ENCODE measurements at places on chromosomes 2 and 18.

GRCh38 chr2:189312211-189312610 is 129.1 kb upstream of the WDR75 start:
- DNase-seq = no peak

DNA sequence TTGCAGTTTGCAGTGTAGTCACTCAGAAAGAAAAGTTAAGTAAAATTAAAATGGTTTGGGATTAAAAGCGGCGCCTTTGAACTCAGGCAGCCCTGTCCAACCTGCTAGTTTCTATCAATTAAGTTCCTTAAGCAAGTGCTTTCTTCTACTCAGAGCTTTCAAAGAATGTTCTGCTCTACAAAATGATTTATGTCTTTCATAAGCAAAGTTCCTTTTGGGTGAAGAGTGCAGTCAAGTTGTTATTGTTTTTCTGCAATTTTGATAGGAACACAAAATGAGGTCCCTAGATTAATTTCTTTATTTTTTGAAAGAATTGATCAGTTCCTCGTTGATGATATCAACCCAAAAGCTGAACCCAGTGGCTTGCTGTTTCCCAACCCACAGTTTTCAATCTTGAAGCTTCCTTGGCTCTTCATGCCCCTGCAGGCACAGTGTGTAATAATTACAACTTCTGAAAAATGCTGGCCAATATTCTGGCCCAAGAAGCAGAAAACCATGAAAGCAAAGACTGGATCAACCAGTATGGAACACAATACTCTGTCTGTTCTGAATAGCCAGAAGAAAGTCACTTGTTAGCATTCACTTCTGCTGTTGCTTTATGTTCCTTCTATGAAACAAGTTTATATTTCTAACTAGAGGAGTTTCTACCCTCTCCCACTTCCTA is 89.1 kb downstream of the TGIF1 start:
- no peak for DNase-seq

DNA sequence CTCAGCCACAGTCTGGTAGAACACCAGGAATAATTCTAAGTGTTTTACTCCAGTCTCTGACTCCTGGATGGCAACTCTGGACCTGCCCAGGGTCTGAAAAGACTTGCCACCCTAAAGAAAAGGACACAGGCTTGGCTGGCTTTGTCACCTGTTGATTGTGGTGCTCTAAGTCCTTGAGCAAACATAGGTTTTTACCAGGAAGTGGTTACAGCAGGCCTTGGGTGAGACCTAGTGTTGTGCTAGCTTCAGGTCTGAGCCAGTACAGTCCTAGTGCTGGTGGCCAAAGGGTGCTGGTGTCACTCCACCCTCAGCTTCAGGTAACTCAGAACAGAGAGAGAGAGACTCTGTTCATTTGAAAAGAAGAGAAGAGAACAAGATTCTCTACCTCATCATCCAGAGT is 1239.4 kb upstream of the CRIM1 start:
- no peak for DNase-seq

GRCh38 chr2:37005118-37005868 is 39.0 kb upstream of the STRN start:
- DNase-seq = no peak

GRCh38 chr2:128300151-128301020 is 18.3 kb downstream of the HS6ST1 start:
- no peak for DNase-seq

DNA sequence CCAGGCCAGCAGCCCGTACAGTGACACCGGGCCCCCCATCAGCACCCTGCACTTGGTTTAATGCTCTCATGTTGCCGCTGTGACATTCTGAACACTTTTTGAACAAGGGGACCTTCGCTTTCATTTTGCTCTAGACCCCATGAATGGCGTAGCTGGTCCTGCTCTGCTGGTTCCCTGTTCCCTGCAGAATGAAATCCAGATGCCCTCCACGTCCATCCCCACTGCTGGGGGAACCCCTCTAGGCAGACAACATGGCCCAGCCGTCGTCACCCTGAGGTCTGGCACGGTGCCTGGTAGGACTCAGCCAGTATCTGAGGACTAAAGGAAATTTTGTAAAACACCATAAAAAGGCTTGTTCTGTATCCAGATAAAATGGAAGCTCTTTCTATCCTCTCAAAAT is 128.6 kb downstream of the KCTD1 start:
- no peak for DNase-seq

- DNase-seq = no peak
These were observed 25.1 kb upstream of the SOS1 start for GRCh38 chr2:39145906-39146421.

DNA sequence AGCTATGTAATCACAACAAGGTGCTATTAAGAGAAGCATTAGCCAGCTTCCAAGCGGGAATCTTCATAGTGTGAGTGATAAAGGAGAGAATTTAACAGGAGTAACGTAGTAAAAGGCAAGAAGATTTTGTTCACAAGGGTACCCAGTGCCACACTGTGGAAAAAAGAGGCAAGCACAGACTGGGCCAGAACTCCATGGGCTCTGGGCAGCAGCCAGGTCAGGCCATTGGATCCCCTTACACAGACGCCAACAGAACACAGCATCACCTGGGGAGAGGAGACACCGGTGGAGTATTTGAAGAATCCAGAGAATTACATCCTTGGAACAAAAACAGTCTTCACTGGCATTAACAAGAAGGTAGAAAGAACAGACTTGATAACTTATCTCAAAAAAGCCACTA is 21.2 kb downstream of the AMER3 start:
- no peak for DNase-seq

DNA sequence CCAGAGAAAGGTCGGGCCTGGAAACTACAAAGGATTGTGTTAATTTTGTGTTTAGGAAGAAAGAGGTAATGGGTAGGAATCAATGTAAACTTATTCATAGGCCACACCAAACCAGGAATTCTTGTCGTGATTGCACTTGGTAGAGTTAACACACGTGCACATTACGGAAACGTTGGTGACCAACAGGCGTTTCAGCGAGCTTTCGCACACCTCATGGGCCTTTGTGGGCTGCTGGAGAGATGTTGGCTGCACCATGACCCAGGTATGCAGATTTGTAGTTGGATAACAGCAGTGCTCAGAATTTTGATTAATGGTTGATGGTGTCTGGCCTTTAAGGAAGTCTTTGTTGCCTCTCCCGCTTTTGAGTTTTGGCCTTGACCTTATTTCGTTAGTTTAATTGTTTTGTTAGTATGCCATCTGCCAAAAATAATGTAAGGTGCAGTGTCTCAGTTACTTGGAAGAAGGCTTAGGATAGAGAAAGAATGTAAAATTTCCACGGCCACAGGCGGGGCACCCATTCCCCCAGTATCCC is 1.9 kb downstream of the ZNF236 start:
- DNase-seq = no peak

- no peak for DNase-seq
These were observed 141.0 kb upstream of the RAB12 start for GRCh38 chr18:8468191-8468590.

DNA sequence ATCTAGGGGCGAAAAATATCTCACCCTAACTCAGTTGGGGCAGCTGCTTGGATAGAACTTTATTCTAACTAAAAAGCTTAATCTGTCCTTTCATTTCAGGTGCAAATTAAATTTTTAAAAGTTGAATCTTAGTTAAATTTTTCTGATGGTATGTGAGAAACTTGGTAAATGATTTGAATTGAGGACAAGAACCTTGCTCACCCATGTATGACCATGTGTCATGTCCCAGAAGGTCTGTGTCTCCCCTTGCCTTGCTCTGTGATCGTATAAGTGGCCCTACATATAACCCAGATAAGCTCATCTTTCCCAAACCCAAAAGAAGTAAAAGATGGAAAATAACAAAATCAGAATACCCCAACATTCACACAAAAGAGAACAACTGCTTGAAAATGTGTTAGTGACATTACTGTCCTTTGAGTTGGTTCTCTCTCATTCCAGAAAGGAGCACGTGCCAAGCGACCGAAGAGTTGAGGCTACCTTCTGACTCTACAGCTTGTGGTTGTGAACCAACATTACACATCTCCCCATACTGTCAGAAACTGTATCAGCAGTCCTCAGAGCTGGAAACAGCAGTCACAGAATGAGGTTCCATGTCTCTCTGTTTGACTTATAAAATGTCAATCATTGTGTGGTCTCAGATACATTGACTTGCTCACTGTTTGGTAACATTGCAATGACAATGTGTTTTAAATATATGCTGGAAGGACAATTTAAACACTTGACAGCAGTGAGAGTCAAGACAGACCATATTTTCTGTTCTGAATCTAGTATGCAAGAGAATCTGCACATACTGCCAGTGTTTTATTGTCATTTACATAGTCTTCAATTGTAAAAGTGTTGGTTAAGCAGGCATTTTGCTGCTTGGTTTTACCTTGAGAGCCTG is 46.3 kb upstream of the TANK start:
- DNase-seq = no peak

DNA sequence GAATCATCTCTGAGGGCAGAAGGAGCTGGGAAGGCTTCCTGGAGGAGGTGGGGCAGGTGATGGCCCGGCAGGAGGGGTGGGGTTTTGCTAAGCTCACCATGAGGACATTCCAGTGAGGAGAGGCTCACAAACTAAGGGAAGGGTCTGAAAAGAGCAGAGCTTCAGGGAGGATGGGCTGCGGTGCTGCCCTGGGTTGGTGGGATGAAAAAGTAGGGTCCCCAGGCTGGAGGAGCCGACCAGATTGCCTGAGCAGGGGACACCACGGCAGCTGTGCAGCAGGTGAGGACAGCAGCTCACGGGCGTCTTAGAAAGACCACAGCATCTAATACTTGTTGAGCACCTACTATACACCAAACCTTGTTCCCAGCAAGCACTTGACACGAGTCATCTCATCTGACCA is 82.2 kb downstream of the DYSF start:
- DNase-seq = no peak

- DNase-seq = no peak
These were observed 4.3 kb downstream of the SIX3 start for GRCh38 chr2:44945676-44946371.

DNA sequence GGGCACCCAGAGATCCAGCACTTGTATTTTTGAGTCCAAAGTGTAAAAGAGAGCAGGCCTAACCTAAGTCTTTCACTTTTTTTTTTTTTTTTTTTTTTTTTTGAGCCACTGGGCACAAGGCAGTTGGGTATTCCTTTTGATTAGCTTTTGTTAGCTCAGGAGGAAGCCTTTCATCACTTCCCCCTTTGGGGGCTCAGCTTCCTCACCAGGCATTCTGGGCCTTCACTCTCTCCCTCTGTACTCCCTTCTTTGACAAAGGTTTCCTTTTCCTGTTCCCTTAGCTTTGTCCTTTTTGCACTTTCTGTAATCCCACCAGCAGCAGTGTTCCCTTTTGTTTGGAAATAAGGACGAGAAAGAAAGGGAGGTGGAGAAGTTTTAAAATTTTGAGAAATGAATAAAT is 88.2 kb downstream of the PKP4 start:
- DNase-seq = no peak

DNA sequence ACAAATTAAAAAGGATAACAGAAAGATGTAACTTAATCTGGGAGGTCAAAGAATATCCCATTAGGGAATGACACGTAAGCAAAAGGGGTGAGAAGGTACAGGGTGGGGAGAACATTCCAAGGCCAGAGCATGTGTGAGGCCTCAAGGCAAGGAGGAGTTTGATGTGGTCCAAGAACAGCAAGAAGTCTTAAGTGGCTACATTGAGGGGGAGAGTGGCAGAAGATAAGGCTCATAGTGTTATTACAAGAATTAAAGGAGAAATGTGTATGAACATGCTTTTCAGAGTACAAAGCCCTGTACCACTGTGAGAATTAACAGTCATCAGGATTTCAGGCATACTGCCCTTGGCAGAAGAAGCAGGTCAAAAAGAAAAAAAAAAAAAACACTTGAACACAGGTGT is 174.4 kb upstream of the ERBB4 start:
- no peak for DNase-seq

DNA sequence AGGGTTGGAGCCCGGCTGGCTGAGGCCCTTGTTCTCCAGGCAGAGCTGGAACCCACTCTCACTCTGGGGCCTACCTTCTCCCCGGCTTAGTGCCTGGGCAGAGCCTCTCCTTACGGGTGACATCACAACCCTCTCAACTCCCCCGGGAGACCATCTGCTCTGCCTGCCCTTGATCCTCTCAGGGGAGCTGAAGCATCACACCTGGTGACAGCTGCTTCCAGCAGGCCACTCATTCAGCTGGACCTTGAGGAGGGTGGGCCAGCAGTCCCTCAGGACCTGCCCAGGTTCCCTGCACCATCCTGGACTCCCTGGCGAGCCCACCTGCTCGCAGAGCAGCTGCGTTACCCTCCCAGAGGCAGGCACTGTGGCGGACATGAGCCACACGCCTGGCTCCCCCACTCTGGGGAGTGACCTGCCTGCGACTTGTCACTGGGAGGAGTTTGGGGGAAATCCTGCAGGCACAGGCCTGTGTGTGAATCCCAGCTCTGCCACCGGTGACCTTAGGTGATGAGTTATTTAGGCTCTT is 13.1 kb downstream of the HS6ST1 start:
- DNase-seq = no peak

DNA sequence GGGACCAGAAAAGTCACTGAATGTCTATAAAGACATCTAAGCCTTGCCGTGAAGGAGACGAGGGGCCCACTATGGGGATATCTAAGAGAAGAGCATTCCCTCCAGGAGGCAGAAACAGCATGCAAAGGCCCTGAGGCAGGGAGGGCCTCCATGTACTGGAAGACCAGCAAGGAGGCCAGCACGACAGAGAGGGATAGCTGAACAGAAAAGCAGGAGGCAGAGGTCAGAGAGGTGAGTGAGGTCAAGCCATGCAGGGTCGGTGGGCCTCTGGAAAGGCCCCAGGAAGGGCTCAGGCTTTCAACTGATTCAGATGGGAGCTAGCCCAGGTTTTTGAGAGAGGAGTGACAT is 5.7 kb downstream of the TRABD2A start:
- no peak for DNase-seq

GRCh38 chr2:201777869-201778268 is 2.9 kb downstream of the ALS2 start:
- DNase-seq = no peak

DNA sequence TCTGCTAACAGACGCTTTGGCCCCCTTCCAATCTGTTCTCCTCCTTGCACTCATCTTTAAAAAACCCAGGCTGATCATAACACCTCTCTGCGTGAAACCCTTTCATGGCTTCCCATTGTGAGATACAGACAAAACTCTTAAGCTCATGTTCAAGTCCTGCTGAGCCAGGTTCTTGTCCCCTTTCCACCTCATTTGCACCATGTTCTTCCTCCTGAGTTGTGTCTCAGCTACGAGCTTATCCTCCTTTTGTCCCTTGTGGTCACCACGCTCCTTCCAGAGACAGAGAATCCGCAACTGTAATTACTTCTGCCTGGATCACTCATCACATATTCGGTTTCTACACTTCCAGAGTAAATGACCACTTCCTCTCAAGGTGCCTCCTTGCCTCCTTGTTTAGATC is 238.8 kb downstream of the ACTR3 start:
- no peak for DNase-seq

- DNase-seq = no peak
These were observed 6.8 kb upstream of the PLB1 start for GRCh38 chr2:28488858-28489575.

- DNase-seq = no peak
These were observed 38.1 kb downstream of the EMX1 start for GRCh38 chr2:72955228-72956049.

GRCh38 chr2:6080932-6081753 is 389.0 kb downstream of the SOX11 start:
- DNase-seq = peak; percentile 32
